ENCODE measurements at places on chromosomes 16 and 17.

GRCh38 chr16:27969574-27969973 is 93.9 kb downstream of the GSG1L start:
- DNase-seq: no peak

DNA sequence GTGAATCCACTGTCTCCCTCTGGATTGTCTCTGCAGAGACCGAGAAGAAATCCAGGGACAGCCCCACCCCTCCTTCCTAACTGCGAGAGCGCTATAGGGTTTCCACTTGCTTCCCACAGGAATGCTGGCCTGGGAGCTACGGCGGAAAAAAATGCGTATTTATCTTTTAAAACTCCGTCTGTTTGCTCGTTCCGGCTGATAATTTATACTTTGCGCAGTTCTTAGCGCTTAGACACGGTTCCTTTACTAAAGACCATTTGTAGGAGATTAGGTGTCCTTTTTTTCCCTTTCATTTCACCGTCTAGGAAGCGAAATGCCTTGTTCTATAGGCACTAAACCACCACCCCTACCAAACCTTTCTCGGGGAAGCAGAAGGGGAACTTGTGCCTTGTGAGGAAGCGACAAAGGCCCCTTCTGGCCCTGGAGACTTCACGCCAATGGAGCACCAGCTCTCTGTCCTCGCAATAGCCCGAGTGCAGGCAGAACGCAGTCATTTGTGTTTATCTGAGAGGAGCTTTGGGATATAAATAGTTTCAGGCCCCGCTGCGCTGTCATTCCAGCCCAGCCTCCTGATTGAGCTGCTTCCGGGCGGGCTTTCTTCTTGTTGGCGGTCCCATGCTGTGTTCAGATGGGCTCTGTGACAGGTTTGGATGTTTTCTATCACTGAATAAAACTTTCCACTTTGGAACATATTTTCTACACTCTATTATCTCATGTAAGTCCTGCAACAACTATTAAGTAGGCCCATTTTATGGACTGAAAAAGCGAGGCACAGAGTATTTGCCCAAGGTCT is 791 bp upstream of the SUPT4H1 start:
- no peak for DNase-seq

GRCh38 chr17:61245706-61246135 is 153.9 kb upstream of the TBX2 start:
- DNase-seq: no peak

- DNase-seq: peak; percentile 47
These were observed 9.5 kb downstream of the ABCA9 start for GRCh38 chr17:69050999-69051775.

DNA sequence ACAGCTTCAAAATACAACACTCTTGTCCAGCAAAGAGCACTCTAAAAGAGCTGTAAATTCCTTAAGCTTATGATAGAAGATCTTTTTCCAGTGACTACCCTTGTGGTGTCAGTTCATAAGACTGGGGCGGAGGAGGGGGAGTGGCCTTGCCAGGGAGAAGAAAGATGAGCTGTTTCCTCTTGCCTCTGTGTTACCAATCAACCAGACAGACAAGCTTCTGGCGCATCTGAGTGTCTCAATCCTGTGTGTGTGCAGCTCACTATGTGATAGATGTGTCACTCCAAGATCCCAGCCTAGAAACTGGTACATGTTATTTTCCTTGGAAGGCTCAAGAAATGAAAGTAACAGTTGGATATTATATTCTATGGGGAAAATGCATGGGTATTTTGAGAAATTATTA is 167.4 kb upstream of the CACNG3 start:
- DNase-seq: no peak

DNA sequence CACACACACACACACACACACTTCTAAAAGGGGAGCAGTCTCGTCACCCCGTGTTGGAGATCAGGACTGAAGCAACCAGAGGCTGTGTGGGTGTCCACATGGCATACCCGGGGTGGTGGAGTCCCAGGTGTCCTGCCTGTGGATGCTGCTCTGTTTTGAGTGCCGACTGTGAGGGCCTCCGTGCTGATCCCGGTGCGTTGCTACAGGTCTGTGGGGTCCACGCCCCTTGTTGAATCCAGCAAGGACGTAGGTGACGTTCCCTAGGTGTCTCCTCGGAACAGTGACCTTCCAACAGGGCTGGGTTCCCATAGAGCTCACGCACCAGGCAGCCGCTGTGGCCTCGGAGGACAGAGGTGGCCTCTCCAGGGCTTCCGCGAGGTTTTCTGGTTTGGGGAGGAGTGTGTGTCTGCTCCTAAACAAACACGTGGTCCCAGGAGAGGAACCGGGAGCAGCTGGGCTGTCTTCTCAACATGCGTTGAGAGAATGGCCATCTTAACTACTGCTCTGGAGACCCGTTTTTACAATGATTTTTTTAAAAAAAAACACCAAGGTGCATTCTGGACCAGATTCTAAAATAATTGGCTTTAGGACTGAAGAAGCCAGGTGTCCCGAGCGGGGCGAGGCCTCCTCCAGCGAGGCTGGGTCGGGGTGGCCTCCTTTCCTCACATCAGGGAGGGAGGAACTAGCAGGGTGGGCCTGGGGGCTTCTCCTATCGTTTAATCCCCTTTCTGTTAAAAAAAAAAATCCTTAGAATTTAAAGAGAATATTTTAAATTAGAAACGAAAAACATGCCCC is 100.6 kb upstream of the ZNF750 start:
- no peak for DNase-seq

- DNase-seq: peak; percentile 19
These were observed 46.1 kb upstream of the NLRP1 start for GRCh38 chr17:5630434-5630833.

GRCh38 chr17:31398381-31399311 is 7.2 kb downstream of the RAB11FIP4 start:
- no peak for DNase-seq
